ENCODE measurements at places on chromosomes 7 and 10.

DNA sequence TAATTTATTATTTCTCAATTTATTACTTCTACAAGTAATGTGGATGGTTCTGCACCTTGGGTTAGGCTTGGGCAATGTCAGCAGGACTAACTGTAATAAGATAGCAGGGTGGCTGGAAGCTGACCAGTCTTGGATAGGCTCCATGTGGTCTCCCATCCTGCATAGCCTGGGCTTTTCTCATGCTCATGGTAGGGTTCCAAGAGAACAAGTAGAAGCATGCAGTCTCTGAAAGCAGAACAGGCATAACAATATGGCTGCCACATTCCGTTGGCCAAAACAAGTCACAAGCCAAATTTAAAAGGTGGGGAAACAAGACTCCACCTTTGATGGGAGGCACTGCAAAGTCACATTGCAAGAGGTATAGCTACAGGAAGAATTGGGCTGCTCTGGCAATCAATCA is 98.6 kb upstream of the MDFIC start:
- DNase-seq = no peak

- DNase-seq = no peak
Observed at GRCh38 chr10:58942724-58943123, 233.7 kb upstream of the PHYHIPL start.

- DNase-seq = no peak
Observed at GRCh38 chr7:13257661-13258060, 570.2 kb downstream of the ARL4A start.

DNA sequence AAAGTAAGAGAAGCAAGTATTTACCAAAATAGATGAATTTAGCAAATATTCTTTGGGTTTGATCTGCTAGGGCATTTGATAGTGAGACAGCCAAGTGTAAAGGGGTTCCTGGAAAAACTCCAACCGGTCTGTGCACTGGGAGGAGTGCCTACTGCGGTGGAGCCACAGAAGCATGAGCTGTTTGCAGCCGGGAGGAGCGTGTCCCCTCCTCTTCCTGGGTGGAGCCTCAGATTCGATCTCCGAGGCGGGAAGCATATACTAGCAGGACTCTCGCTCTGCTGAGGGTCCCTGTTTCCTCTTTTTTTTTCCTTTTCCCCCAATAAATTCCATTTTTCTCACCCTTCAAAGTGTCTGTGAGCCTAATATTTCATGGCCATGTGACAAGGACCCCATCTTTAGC is 45.1 kb upstream of the MET start:
- no peak for DNase-seq

DNA sequence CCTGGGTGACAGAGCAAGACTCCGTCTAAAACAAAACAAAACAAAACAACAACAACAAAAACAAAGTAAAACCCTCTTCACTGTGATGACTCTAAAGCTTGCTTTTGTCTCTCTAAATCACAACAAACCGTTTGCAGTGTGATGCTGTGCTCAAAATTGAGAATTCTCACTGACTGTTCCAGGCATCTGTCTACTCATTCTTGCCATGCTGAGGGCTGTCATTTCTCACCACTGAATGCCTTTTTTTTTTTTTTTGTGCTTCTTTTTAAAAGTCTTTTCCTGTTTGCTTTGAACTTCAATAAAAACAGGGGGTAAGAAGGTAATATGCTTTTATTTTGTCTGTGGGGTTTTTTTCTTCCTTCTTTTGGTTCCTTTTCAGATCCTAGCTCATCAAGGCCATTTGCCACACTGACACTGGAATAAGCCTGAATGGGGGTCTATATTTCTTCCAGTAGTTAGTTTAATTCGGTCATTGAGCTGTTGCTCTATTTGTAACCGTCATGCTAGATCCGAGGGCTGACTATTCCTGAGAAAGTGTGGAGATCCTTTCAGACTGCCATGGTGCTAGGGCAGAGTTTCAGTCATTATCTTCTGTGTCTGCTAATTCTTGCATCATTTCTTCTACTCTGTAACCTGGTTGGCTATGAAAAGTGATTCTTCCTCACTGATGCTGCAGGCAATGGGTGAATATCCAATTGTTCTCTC is 10.6 kb downstream of the FAS start:
- no peak for DNase-seq

DNA sequence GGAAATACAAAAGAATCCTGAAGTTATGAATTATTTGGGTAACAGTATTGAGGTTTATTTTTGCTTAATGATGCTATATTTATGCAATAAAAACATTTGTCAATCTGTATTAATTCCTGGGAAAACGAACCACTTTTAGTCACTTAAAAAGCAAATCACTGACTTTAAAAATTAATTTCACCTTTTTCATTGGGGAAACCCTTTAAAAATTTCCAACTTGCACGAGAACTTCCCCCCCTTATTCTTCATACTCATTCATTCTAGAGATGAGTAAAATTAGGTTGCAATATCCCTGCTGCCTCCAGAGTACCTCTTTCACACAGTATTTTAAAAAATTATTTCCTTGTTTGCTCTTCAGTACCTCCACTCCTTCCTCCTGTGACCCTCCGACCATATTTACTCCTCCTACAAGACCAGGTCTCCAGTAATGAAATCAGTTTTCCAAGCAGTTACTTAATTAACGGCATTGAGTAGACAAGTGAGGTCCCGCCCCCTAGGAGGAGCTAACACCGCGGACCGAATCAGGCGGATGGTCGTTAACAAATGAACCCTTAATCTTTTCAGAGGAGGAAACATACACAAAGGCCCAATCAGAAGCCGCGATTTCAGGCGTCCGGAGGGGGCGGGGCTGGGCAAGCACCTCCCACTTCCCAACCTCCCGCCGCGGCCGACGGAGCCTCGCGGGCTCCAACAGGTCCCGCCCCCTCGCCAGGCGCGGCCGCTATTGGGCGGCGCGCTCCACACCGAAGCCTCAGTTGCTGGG is 465 bp upstream of the TRIM24 start:
- DNase-seq = peak; percentile 97

DNA sequence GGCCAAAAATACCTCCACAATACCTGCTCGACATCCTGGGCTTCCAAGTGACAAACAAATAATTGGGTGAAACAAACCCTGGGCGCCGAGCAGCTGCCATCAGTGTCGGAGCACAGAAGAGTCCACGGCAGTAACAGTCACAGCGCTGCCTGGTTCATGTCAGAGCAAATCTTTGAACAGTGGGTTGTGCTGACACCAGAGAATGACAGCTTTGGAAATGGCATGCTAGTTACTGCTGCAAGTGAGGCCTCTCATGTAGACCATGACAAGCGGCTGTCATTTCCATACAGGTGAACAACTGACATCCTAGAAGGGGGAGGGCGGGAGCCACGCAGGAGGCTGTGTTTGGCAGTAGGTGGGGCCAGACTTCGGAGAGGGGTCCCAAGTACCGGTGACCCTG is 420.5 kb upstream of the GALNT17 start:
- no peak for DNase-seq

- DNase-seq = no peak
Observed at GRCh38 chr10:43931308-43931930, 282.7 kb upstream of the ZNF32 start.

DNA sequence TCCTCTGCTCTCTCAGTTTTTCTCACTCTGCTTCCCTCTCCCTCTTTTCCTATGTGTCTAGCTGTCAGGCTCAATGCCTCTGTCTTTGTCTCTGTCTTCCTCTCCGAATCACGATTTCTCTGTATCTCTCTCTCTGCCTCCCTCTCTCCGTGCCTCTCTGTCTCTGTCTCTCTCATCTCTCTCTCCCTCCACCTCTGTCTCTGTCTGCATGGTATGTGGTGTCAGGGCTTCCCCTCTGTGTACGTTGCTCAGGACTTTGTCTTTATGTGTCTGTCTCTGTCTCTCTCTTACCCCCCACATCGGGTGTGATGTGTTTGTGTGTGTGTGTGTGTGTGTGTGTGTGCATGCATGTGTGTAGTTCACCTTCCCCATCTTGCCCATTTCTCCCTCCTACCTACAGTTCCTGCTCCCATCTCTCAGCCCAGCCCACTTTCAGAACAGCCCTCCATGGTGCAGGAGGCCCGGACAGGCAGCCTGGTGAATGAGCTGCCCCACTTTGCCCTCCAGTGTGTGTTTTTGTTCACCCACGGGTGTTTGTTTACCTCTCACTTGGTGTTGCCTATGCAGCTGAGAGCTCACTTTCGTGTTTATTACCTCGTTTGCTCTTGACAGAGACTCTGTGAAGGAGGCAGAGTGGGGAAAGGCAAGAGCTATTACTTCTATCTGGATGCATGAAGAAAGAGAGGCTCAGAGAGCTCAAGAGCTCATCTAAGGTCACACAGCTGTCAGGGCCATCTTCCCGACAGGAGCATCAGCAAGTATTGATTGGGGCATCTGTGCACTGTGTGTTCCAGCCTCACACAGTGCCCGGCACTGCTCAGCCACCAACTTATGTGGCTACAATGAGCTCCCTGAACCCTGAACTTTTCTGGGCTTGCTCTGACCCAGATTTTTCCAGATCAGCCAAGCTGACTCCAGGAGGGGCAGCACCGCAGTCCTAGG is 163.5 kb upstream of the ZMIZ1 start:
- no peak for DNase-seq

GRCh38 chr10:104640339-104641186 is 527 bp upstream of the SORCS3 start:
- DNase-seq = no peak

DNA sequence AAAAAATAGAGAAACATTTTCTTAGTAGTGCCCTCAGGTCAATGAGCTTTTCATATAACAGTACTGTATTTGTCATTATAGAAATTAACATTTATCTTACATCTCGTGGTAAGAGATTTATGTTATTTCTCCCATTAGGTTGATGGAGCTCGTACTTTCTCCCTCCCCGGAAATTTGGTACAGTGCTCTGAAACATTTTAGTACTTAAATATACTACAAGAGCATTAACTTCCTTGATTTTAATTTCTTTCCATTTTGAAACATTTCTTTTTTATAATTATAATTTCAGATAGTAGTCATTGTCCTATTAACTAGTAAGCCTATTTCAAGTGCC is 205.4 kb downstream of the MBL2 start:
- no peak for DNase-seq

GRCh38 chr10:72697716-72698115 is 5.8 kb downstream of the MCU start:
- DNase-seq = no peak

- DNase-seq = no peak
Observed at GRCh38 chr7:151456782-151457181, 16.8 kb upstream of the CRYGN start.

DNA sequence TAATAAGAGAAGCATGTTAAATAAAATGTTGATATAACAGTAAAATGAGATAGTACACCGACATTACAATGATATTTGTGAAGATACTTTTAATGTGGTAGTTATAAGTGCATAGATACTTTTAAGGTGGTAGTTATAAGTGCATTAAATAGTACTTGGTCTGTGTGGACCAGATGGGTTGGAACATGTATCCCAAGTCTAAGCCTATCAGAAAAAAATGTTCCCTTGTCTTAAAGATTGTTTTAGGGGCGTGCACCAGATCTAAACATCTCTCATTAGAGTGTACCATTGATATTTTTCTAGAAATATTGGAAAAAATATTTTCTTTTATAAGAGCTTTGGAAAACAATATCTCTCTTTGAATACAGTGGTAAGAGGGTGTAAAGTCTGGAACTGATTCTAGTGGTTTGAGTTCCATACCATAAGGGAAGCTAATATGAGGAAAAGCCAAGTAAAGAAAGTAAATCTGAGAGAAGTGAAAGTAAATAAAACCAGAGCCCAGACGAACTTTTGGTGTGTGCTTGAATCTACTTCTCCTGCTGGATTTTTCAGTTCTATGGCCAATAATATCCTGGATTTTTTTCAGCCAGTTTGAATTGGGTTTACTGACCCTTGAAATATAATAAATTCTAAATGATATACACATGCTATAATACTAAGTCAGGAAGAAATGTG is 175.3 kb downstream of the MBL2 start:
- no peak for DNase-seq

- no peak for DNase-seq
Observed at GRCh38 chr7:3569643-3570042, 268.6 kb downstream of the SDK1 start.

- DNase-seq = no peak
Observed at GRCh38 chr10:107740962-107741690, 576.6 kb upstream of the SORCS1 start.
